ENCODE measurements at places on chromosomes 16 and 17. TPM values are rescaled to one million over a fixed set of nuclear protein-coding genes. Genes with fewer than 3 reads are reported as not detected.

P2RX5 gene
- 3.6 TPM for total RNA-seq

FUS gene
- total RNA-seq = 19.6 TPM

MAF gene
- total RNA-seq = 39.0 TPM

MGAT5B gene
- total RNA-seq = not detected

CTRB1 gene
- total RNA-seq = not detected

ABR gene
- 71.6 TPM for total RNA-seq

PDILT gene
- total RNA-seq = not detected

ZNF276 gene
- 19.0 TPM for total RNA-seq

GRB2 gene
- total RNA-seq = 65.6 TPM

Measured in tracheal epithelial cell (primary cell).